Eye (tissue), 1 donor: ENCODE measurements at places on chromosomes 2 and 18.

DNA sequence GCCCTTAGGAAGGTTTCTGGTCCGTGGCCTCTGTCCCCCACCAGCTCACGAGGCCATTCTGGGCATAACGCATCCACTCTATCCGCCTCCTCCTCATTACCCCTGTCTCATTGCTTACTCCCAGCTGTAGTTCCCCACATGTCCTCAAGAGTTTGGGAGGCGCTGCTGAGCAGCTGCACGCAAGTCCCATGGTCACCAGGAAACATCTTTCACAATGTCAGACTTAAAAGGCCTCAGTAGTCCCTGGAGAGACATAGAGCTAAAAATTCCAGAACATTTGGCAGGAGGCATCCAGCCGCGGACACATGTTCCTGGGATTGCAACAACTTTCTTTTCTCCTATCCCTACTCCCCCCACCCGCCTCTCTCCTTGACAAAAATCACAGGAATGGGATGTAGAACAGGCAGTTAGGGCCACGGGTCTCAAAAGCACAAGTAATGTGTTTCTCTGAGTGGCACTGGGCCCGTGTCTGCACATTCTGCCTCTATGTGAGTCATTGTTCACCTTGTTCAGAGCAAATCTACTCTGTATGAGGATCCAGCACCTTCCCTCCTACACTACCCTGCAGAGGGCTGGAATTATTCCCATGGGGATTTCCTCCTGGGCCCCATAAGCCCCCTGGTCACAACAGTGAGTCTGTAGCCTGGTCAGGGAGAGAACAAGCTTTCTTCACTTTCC is 8.1 kb downstream of the LBH start:
- peak; percentile 86 for DNase-seq

- no peak for DNase-seq
Measured at GRCh38 chr2:75622500-75622899, 24.1 kb upstream of the MRPL19 start.

GRCh38 chr2:162298669-162299335 is 19.7 kb downstream of the IFIH1 start:
- DNase-seq: no peak

DNA sequence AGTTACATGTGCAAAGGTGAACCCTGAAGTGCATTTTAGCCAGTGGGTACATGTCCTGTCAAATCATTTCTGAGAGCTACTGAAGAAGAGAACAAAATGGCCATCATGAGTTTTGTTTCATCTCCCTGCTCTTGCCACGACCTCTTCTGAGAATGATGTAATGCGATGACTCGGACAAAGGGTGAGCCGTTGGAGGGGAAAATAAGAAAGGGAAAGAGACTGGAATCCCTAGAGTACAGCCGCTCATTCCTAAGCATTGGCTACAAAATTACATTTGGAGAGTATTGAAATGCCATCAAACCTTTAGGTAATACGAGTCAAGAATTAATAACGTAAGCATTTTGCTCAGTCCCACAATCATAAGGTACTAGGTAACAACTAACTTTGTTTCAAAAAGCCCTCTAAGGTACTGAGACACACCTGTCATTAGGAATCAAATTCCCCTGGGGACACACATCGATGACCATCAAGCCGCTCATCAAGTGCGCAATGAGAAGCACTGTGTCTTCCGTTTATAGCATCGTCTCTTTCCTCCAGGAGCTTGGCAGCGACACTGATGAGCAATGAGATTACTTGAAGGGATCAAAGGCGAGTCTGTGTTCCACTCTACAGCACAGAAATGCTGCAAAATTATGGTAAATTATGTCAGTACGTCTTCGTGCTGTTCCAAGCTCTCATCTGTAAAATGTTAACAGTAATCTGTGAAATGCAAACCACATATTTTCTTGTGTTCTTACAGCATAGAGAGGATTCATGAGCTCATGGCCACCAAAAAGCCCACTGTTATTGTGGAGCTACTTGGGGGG is 97.3 kb upstream of the PIEZO2 start:
- peak; percentile 61 for DNase-seq

DNA sequence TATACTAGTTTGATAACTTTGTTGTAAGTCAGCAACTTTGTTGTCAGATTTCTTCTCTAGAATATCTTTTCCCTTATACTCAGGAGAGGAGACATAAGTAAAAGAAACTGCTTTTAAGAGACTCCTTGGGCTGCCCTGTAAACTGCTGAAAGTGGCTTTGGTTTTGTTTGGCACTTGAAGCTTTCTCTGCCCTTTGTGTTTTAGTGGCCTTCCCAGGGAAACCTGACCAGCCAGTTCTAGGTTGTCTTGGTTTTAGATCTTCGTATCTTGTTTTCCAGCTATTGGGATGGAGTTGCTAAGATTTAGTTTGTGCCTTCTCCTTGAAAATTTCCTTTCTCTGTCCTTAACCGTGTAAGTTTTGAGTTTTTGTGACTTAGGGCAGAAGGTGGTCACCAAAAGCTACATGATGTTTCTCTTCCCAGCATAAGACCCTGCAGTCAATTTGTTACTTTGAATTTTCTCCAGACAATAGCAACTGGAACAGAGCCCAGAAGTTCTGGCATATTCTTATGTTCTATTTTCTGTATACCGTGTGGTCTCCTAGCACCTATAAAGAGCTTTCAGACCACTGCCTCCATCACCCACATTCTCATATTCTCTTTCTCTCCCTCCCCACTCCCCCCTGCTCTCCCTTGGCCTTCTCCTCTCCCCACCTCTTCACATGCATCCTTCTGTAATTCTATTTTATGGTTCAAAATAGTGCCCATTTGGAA is 81.1 kb downstream of the BOLA3 start:
- peak; percentile 46 for DNase-seq

DNA sequence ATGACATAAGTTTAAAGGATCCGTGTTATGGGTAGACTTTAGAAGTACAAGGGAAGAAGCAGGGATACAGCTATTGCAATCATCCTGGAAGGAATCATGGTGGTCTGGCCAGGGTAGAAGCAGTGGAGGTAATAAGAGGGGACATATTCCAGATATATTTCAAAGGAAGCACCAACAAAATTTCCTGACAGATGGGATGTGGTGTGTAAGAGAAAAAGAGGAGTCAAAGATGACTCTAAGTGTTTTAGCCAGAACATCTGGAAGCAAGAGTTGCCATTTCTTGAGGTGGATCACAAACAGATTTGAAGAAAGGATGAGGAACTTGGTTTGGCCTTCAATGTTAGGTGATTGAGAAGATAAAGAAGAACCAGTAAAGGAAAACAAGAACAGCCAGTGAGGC is 133.1 kb upstream of the CTAGE1 start:
- no peak for DNase-seq
